ENCODE measurements at places on chromosomes 1 and 21. TPM values are rescaled to one million over a fixed set of nuclear protein-coding genes. Genes with fewer than 3 reads are reported as not detected.

The NR1I3 gene
- total RNA-seq = not detected

DNA sequence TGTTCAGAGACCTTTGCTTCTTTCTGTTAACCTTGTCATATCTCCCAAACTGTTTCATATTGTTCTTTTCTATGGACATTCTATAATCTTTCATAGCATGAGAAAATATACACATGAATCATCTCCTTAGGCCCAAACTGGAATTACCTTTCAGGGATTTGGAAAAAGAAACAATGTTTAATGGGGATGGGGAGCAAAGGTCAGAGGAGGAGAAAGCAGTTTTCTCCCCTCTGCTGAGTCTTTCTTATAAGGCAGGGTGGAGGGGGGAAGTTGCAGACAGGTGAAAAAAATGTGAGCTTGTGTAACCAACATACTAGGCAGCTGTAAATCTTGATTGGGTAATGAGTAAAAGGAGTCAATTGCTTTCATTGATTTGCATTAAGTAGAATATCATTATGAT, 164.1 kb downstream of the BRINP2 start:
- no peak for DNase-seq
- H3K36me3 ChIP-seq = no peaks in the 10 kb centered on the region
- H3K4me3 ChIP-seq = no peak overlapping the region
- H3K27ac ChIP-seq = no peak overlapping the region
- H3K27me3 ChIP-seq = no peaks in the 10 kb centered on the region
- H3K4me1 ChIP-seq = no peaks in the 10 kb centered on the region

- DNase-seq = no peak
- H3K4me1 ChIP-seq = no peaks in the 10 kb centered on the region
- no peaks in the 10 kb centered on the region for H3K36me3 ChIP-seq
- H3K27ac ChIP-seq = no peak overlapping the region
Observed at GRCh38 chr1:83742446-83742845, 256.5 kb downstream of the TTLL7 start.

DNA sequence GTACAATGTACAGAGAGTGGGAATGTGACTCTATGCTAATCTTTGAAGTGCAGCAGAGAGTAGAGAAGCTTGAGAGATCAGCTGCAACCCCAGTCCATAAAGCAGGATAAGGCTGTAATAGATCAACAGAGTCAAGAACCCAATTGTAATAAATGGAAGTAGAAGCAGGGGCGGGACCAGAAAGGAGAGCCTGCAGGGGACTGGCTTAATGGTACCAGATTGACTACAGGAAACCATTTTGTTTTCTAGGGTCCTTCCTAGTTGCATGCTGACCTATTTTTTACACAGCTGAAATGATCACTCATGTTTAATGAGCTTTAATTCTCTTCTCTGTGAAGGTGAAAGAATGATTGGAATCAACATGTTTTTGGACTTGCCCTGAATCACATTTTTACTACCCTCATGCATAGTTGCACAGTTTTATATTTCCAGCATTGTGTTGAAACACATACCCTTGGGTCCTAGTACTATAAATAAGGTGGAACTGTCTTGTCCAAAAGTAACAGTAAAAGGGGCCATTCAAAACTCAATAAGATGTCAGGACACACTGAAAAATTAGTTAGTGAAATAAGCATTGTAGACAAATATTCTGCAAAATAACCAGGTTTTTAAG, 69.8 kb downstream of the GPR88 start:
- H3K36me3 ChIP-seq = no peaks in the 10 kb centered on the region
- H3K27ac ChIP-seq = no peak overlapping the region
- H3K27me3 ChIP-seq = no peaks in the 10 kb centered on the region
- H3K4me3 ChIP-seq = no peak overlapping the region
- no peaks in the 10 kb centered on the region for H3K4me1 ChIP-seq
